Central memory CD4-positive, alpha-beta T cell (primary cell): ENCODE measurements at places on chromosomes 7 and 10.

DNA sequence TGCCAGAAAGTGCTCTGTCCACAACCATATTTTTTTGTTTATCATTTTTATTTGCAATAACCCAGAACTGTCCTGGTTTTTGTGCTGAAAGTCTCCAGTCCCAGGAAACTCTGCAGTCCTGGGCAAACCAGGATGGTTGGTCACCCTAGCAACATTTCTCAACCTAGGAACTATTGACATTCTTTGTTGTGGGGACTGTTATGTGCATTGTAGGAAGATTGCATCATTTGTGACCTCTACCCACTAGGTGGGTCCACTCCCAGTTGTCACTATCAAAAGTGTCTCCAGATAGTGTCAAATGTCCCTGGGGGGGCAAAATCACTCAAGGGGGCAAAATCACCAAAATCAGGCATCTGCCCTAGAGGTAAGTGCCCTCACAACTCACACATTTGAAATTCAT, 14.0 kb upstream of the SRI start:
- DNase-seq = no peak

- DNase-seq = no peak
Measured at GRCh38 chr10:124700293-124701037, 43.7 kb downstream of the FAM53B start.

GRCh38 chr7:43648473-43649406, 65.8 kb downstream of the STK17A start:
- DNase-seq = peak; percentile 89

DNA sequence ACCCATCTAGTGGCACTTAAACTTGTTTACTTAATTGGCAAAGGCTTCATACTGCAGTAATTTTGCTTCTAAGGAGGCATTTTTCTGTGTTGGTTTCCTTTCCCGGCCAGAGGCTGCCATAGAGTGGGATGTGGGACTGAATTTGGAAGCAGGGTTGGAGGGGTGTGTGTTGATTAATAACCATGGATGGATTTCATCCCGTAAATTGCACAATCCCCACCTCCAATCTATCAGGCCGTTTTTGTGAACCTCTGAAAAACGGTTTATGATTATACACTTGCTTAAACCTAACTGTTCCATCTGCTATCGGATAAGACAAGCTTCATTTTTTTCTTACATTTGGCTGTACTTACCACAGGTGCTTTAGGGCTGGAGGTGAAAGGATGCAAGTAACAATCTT, 1.3 kb downstream of the TMEM60 start:
- DNase-seq = no peak

GRCh38 chr10:124302951-124303505, 115.7 kb downstream of the OAT start:
- no peak for DNase-seq
